ENCODE measurements at places on chromosomes 1 and 21.

GRCh38 chr1:28115267-28115666, 26.9 kb upstream of the EYA3 start:
- peak; percentile 53 for DNase-seq

DNA sequence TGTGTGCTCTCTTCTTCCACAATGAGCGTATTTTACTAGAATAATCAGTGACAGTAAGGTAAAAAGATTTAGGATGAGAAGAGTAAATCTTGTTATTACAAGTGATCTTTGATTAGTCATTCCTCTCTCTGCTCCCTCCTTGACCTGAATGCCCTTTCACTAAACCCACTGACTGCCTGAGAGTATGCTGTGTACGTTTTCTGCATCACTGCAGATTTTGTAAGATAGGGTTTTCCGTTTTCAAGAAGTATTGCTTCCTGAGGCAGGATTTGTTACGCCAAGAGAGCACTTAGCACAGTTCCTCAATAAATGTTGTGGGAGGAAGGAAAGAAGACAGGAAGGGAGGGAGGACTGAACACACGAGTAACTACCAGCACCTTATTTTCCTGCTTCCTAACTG, 7.7 kb upstream of the LAMB3 start:
- DNase-seq = peak; percentile 14

- no peak for DNase-seq
These were observed 110.0 kb downstream of the ADSS2 start for GRCh38 chr1:244341455-244342450.

DNA sequence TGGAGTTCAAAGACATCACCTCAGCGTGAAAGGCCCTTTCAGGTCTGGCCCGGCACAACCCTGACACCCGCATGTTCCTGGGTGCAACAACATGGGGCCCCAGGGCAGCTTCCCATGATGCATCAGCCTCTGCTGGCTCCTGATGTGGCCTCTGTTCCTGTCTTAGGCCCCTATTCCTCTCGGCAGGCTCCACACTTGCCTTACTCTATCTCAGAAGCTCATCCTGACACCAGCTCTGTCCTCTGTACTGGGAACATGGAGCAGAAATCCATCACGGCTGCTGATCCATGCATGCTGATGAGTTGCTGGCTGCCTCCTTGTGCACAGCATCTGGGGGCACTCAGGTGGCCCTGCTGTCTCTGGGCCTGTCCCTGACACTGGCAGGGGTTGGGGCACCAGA, 74.6 kb downstream of the ADARB1 start:
- DNase-seq = no peak

- DNase-seq = no peak
These were observed 102.6 kb downstream of the ZNF644 start for GRCh38 chr1:90919190-90919719.

- no peak for DNase-seq
These were observed 171.8 kb downstream of the TOMM20 start for GRCh38 chr1:234956821-234957329.

- DNase-seq = no peak
These were observed 5.8 kb downstream of the PRDM16 start for GRCh38 chr1:3074800-3075199.

Measured in GM06990 (cell line).